ENCODE measurements at places on chromosomes 3 and 15.

- no peak for DNase-seq
These were observed 179.2 kb upstream of the PROK2 start for GRCh38 chr3:71964170-71964569.

DNA sequence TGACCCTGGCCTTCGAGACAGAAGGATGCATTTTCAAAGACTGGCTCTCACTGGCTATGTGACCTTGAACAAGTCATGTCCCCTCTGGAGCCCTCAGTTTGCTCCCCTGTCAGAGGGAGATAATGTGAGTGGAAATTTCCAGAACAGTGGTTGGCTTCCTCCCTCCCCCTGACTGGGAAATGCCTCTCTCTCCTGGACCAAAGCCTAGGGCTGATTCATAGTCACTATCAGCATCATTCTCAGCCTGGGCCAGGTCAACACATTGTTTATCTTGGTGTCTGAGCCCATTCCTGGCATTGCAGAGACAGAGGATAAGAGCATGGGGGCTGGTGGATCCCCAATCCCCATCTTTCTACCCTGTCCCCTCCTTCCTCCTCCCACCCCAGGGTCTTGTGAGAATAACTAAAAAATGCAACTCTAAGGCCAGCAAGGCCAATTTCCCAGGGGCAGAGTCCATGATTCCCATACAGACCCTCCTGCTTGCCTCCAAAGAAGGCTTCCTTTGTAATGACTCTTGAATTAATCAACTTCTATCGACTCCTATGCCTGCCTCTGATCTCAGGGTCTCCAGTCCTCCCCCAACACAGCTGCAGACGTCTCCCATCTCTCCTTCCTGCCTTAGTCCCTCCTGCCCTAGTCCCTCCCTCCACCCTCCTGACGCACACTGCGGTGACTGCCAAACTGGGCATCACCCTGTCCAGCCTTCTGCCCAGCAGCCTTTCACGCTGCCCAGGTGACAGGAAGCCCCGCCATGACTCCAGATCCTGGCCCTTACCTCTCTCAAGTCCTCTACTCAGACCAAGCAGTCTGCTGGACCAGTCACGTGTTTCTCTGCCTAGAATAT lies 35.4 kb upstream of the CORO2B start:
- DNase-seq, result no peak

- DNase-seq, result no peak
These were observed 49.9 kb upstream of the ABI3BP start for GRCh38 chr3:101042996-101043686.

- no peak for DNase-seq
These were observed 29.8 kb downstream of the DTWD1 start for GRCh38 chr15:49650676-49651075.

DNA sequence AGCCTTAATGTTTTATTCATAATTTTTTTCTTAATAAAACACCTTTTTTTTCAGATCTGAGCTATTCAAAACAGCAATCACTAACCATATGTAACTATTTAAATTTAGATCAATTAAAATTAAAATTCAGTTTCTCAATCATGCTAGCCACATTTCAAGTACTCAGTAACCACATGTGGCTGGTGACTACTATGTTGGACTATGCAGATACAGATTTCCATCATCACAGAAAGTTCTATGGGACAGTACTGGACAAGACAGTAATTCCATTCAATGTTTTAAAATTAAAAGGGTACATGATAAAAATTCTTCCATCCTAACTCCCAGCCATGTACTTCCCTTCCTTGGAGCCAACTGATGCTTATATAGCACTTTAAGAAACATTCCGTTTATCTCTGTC lies 119.3 kb downstream of the GLDN start:
- DNase-seq, result no peak

GRCh38 chr3:136444581-136444980 lies 194.4 kb downstream of the PCCB start:
- no peak for DNase-seq

- DNase-seq, result no peak
These were observed 137.7 kb downstream of the TPRG1 start for GRCh38 chr3:189309400-189309975.

- DNase-seq, result no peak
These were observed 39.3 kb upstream of the SLC22A13 start for GRCh38 chr3:38226273-38226672.

GRCh38 chr15:78950343-78950742 lies 5.5 kb upstream of the CTSH start:
- no peak for DNase-seq

- DNase-seq, result peak; percentile 49
These were observed at the start of gene CGNL1 for GRCh38 chr15:57375827-57376695. CGNL1 (plus strand) TSS chr15:57376505; CDS start chr15:57438000, 61,495 bp downstream.

DNA sequence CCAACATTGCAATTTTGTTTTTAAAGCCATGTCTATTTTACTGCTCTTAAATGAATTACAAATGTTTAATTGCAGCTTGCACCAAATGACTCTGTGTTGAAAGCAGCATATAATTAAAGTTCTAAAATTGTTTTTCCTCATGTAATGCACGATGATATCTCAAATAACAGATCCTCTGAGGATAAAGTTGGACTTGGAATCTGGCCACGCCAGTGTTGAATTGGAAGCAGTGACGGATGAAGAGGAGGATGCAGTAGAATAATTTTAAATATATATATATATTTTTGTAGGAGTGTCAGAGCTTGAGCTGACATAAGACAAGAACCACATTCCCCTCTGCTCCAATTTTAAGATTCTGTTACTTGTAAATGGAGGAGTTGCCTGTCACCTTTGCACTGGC lies 406.6 kb upstream of the DPPA4 start:
- DNase-seq, result no peak

DNA sequence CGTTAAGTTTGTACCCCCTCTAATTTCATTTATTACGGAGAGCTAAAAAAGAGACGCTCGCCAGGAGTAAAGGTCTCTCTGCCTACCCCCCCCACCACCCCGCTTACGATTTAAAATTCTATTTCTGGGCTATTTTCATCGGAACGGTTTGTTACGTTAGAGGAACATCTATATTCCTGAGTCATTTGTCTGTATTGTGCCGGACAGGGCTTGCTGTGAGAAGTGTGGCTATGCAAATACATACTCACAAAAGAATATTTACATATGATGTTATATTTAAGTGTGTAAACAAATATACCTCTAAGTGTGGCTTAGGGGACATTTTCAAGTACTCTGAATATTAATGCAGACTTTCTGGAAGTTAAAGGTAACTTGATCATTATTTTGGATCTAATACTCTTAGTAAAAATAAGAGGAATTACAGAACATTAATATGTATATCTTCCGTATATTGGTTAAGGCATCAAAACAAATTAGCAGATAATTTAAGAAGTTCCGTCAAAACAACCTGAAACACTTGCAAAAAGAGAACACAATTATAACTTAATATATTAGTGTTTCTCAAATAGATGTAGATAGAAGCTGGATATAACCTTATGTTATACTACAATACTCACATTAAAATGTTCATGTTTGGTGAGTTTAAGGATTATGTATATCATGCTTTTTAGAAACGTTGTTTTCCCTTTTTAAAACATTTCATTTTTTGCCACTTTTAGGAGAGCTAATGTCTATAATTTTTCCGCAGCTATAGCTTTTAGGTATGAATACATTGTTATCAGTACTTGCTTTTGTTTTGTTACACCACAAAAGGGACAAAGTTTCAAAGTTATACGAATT lies 1.6 kb upstream of the SHOX2 start:
- no peak for DNase-seq

- DNase-seq, result no peak
These were observed 77.6 kb downstream of the IQSEC1 start for GRCh38 chr3:12995389-12996180.

GRCh38 chr3:76765511-76765910 lies 274.4 kb upstream of the ROBO2 start:
- no peak for DNase-seq
